ENCODE measurements at places on chromosomes 11 and 22.

DNA sequence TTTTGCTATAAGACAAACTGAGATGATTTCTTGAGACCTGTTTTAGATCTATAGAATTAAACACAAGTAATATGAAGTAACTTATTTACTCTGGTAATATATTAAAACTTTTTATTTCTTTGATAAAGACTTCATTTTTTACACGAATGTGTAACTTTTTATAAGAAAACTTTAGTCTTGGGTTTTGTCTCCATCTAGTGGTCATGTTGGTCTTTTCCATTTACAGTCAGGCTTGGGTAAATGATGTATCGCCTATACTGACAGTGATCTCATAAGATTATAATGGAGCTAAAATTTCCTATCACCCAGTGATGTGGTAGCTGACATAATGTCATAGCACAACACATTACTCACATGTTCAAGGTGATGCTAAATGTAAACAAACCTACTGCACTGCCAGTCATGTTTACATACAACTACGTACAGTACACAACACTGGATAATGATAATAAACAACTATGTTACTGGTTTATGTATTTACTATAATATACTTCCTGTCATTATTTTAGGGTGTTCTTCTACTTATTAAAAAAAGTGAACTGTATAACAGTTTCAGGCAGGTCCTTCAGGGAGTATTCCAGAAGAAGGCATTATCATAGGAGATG, 7.5 kb upstream of the C11orf97 start:
- no peak for DNase-seq

DNA sequence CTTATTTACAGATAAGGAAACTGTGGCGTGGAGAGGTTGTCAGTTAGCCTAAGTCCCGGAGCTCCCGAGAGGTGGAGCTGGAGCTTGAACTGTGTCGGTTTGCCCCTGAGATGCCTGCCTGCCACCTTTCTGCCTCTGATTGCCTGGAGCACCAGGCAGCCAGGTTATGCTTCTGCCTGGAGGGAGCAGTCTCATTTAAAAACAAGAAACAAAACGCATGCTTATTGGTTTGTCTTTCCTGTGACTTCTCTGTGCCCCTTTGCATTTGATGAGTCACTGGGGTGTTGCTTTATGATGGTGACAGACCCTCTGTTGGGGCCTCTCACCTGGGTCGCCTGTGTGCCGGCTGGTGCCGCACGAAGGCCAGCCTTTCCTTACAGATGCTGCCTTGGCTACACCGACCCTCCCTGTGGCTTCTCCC, 12.2 kb downstream of the AP2A2 start:
- DNase-seq, result no peak

DNA sequence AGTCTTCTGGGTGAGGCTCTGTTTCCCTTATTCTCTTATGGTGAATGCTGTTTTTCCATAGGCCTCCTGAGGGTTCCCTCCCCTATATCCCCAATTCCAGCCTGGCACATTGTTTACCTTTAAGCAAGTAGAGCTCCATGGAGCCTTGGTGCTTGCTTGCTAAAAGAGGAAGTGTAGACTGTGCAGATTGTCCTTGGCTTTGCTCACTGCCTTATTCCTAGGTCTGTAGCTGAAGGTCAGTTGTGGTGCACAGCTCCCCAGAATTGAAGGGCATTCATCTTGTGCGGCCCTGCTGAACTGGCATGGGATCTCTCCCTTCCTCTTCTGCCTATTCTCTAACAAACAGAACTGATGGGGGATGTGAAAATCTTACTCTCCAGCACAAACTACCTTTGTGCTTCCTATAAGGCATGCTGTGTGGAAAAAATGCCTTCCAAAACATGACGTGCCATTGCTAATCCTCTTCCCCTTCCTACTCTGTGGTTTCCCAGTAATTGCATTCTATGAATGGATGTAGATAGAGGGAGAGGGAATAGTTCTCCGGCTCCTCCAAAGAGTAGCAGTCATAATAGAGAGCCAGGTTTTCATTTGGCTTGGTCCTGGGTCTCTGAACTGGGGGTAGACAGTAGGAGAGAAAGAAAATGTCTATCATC, 34.2 kb upstream of the PLET1 start:
- peak; percentile 22 for DNase-seq

DNA sequence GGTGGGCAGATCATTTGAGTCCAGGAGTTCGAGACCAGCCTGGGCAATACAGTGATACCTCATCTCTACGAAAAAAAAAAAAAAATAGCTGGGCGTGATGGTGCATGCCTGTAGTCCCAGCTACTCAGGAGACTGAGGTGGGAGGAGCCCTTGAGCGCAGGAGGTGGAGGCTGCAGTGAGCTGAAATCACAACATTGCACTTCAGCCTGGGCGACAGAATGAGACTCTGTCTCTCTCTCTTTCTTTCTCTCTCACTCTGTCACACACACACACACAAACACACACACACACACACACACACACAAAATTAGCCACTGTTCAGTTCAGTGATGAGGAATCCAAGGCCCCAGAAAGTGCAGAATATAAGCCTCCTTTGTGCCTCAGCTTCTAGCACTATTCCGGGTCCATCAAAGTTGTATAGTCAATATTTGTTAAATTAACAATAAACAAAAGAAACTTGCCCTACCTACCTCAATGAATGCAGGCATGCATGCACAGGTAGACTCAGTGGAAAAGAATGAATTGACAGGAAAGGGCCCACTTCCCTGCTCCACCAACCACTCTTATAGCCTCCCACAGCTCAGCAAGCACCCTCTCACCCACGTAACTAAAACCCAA, 3.9 kb upstream of the SMIM35 start:
- DNase-seq, result no peak

GRCh38 chr11:83174008-83174407, 17.1 kb downstream of the PCF11 start:
- no peak for DNase-seq

DNA sequence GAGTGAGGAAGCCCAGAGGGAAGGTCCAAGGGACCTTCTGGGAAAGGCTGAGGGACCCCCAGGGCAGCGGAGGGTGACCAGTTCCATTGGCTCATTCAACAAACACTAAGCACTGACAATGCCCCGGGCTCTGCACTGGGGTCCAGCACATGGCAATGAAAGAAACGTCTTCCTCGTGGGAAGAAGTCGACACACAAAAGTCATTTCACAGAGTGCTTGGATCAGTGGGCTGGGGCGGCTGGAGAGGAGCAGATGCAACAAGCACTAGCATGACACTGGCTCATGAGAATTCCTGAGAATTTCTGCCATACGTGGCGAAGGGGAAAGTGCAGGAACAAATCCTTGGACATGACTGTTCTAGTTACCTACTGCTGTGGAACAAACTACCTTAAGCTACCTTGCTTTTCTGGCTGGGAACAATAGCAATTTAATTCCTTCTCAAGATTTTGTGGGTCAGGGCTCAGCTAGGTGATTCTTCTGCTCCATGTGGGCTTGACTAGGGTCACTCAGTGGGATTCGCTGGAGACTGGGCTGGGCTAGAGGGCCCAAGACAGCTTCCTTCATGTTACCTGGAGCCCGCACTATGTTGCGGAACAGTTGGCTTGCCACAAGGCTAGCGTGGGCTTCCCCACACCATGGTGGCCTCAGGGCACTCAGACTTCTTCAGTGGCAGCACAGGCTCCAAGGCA, 6.9 kb upstream of the STIP1 start:
- DNase-seq, result no peak

- no peak for DNase-seq
These were observed 249.3 kb downstream of the KIRREL3 start for GRCh38 chr11:126751242-126751641.

DNA sequence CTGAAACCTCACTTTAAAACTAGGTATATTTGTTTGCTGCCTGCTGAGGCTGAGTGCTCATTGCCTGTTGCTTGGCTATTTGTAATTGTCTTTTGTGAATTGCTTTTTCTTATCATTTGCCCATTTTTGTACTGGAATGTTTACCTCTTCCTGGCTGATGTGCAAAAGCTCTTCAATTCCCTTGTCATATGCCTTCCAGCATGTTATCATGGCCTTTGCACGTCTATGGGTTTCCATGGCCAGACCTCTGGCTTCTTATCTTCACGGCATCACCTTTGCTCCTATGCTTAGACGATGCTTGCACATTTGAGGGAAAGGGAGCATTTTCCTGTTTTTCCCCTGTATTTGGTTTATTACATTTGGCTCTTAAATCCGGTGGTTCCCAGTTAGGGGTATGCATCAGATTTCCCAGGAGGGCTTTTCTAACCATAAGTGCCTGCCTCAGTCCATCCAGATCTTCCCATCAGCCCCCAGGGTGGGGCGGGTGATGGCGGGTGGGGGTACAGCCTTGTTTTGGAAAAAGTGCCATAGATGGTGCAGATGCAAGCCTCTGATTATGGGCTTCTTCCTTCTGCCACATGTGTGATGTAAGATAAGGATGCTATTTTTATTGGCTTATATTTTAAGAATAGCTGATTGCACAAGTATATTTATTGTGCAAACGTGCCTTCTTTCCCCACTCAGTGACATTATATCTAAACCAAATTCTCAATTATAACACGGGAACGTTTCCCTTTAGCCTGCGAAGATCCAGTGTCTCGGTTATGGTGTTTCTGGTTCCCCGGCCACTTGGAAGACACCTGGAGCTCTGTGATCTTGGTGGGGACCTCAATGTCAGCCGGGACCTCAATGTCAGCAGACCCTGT, 70.6 kb upstream of the SEPTIN5 start:
- DNase-seq, result peak; percentile 27

DNA sequence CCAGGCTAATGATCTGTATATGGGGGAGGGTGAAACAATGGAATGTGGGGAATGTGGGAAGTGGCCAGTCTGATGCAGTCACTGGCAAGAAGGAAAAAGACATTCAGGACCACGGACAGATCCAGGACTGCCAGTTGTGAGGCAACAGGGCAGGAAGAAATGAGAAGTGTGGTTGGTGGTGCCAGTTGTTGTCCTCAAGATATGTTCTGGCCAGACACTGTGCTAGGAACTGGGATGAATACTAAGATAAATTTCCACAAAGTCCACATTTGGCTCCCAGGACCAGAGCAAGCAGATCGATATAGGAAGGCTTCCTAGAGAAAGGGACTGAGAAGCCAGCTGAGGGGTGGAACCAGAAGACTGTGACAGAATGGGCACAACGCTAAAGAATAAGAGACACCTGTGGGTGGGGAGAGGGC, 6.8 kb upstream of the TPBGL start:
- DNase-seq, result peak; percentile 82

- no peak for DNase-seq
These were observed 9.0 kb upstream of the TMEM121B start for GRCh38 chr22:17130199-17130598.

DNA sequence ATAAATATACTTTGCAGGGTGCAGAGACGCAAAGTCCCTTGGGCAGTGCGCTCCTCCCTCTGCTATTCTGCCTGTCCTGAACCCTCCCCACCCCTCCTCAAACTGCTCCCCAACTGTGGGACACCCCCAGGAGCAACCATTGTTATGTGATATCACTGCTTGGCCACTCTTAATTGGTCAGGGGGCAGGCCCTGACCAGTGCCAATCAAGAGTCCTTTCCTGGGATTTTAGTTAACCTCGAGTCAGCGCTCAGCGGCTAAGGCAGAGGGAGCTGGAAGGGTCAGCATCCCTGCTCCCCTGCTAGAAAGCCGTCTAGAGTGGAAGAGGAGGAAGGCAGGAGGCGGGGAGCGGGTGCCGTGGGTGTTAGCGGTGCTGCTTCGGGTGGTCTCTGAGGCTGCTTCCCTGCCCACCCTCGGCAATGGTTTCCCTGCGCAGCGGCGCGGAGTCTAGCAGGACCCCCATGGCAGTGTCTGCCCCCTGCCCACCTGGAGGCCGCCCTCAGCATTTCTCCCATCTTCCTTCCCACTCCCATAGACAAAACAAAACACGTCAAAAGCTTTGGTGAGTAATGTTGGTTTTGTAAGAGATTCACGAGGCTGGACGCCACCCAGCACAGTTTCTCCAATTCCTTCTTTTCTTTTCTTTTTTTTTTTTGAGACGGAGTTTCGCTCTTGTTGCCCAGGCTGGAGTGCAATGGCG, 38.4 kb upstream of the A4GALT start:
- DNase-seq, result no peak

- DNase-seq, result peak; percentile 65
These were observed 628 bp downstream of the CHKB start for GRCh38 chr22:50581950-50582492.

DNA sequence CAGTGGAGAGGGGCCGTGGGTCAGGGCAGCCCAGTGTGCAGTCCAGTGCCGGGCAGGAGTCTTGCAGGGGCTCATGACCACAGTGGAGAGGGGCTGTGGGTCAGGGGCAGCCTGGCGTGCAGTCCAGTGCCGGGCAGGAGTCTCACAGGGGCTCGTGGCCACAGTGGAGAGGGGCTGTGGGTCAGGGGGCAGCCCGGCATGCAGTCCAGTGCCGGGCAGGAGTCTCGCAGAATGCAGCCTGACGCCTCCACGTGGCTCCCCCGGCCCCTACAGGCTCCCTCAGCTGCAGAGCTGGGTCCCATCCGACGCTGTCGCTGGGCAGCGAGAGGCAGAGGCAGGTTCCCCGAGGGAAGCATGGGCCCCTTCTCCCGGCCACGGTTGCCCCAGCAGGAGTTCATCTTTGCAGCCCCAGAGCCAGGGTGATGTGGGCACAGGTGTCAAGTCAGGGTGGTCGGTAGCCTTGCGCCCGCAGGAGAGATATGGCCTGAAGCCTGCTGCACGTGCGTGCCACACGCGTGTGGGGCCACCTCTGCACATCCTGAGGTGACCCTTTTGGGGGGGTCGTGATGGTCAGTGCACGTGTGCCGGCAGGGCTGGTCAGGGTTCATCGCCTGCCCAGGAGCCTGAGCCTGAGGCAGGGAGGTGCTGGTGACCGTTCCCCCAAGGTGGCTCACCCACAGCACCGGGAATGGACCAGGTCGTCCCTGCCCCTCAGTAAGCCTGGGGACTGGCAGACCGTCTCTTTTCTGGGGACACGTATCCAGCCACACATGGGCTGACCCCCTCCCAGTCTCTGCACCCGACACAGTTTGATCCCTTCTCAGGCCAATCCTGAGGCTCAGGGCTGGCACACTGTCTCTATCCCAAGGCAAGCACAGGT, 2.9 kb downstream of the IFITM5 start:
- DNase-seq, result no peak

DNA sequence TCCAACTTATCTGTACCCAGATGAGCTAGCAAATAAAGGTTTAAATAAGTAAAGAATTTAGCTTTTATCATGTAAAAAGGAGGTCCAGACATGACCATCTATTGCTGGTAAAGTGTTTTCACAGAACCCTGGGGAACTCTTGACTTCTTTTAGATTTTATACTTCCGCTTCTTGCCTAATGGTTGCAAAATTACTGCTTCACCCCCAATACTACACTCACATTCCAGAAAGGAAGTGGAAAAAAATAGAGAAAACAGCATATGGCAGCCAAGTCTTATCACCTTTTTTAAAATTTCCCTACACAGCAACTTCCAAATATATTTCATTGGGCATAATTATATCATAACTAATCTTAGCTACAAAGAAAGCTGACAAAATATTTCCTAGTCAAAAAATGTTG, 12.1 kb downstream of the BBOX1 start:
- no peak for DNase-seq

DNA sequence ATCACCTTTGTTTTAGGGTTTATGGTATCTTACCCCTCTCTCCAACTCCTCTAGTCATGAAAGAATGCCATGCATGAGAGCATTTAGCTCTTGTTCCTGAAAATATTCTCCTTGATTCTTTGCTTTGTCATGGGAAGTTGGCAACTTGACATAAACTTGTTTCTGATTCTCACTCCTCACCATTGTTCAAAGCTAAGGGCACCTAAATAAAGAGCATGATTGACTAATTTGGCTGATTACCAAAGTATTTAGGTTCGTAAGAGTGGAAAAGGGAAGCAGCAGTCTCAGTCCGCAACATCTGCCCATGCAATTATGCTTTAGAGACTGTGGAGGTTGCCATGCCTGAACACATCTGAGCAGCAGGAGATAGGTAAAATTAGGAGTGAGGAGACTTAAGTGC, 26.4 kb downstream of the OR52K1 start:
- DNase-seq, result no peak
